ENCODE measurements at places on chromosomes 7 and 10.

DNA sequence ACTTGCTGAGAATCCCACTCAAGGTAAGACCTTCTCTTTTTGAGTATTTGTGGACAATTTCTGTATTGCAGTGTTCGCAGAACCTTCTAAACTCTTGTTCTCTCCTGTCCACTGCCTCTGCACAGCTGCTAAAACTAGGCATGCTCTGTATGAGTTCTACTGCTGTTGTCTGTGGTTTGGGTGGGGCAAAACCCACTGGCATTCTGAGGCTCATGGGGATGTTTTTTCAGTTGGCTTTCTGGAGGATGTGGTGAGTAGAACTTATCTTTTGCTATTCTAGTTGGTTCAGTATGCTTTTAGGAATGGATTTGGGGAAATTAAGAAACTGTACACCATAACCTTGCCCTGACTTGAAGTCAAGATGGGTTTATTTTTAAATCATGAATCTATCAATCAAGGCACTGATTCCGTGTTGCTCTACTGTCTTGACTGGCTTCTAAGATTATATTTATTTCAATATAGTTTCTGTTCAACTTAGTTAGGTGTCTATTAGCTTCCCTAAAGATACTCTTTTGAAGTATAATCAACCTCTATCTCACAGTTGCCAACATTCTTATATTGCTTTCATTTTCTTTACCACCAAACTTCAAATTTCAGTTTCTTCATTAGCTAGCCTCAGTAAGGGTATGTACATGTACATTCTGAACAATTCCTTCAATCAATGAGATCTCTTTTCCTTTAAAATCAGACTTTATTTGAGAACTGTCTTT, 25.0 kb upstream of the C1GALT1 start:
- DNase-seq, result no peak

GRCh38 chr7:82810558-82811259, 352.0 kb downstream of the PCLO start:
- no peak for DNase-seq

DNA sequence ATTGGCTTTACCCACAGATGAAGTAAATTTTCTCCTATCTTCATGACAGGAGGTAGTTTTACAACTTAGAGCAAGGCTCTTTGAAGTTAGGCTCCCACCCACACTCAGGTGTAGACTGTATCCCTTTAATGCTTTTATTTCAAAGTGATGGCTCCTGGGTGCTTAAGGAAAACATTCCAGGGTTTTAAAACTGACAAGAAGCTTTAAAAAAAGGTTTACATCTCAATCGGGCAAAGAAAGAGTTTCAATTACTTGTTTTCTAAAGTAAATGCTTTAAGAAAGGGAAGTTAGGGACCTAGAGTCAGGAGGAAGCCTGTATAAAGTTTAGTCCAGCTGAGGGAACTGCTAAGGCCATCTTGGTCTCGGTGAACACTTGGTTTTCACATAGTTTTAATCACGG, 1153.8 kb upstream of the C7orf33 start:
- DNase-seq, result no peak

DNA sequence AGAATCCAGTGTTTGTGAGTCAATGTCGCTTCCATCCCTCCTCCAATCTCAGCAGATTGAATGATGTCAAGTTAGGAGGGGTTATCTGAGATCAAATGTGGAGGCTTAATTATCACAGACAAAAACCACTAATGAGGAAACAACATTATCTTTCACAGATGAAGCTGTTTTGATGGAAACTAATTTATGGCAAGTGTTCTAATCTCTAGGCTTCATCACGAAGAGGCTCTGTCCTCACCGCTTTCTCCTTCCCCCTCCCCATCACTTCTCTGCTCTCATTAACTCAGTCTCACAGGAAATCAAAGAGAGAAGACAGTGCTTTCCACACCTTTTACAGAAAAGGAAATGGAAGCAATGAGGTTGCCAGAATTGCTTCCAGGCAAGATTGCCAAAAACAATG, 283.7 kb downstream of the BMPER start:
- DNase-seq, result no peak

DNA sequence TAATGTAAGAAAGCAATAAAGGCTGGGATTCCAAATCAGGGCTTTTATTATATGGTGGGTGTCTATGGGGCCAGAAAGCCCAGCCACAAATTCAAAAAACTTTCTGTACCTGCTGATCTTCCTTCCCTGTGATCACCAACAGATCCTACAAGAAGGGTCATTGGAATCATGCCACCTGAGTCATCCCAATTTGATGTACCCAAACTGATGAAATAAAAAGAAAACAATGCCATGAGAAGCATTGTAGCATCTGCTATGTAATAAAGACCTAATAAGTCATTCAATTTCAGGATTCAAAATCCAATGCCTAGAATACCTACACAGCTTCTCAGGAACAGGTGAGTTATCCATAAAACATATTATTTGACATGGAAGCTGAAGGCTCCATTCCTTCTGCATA, 228.8 kb downstream of the DKK1 start:
- DNase-seq, result no peak

GRCh38 chr7:77858278-77858677, 59.7 kb downstream of the PHTF2 start:
- no peak for DNase-seq

DNA sequence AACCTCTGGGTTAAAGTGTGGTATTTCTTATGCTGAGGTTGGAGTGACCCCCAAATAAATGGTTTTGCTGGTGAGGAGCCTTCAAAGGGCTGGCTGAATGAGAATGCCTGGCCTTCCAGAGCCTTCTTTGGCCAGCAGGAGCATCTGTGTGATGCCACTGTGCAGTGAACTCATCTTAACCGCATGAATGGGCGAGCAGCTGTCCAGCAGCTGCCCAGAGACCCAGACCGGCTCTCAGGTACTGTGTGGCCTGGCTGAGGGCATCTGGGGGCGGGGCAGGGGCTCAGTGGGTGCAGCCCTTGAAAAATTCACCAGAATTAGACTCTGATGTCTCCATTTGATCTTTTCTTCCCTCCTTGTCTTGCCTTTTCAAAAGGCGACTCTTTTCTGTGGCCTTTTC, 59.0 kb downstream of the SYPL1 start:
- no peak for DNase-seq

GRCh38 chr7:151940048-151940811, 16.0 kb upstream of the GALNTL5 start:
- no peak for DNase-seq

DNA sequence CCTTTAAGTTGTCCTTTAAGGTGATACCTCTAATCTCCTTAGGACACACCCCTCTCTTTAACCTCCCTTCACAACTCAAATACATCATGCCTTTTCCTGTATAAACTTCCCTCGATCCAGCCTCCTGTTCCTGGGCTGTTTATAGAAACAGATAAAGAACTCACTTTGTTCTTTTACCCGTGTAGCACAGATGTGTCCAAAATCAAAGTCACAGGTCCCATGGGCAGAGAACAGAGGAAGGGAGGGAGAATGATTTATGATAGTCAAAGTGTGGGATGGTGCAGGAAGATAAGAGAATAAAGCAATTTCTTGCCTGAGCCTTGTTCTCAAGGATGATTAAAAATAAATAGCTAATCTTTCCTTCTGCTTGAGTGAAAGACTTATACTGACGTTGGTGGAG, 50.3 kb upstream of the CABCOCO1 start:
- no peak for DNase-seq

DNA sequence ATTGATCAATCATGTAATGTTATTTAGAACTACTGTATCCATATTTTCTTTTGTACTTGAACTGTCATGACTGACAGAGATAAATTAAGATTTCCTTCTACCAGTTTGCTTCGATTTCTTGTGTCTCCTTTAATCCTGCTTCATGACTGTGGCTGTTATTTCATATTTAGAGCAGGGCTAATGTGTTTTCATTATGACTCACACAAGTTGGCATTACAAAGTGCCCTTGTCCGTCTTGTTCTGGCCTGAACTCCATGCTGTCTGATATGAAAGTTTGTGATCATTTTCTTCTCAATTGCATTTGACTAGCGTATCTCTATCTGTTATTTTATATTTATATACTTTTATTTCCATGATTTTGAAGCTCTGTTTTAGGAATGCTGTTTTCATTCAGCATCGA, 344.1 kb upstream of the PRKCQ start:
- no peak for DNase-seq

- no peak for DNase-seq
These were observed 71.5 kb downstream of the LRRC4 start for GRCh38 chr7:127959770-127960169.

- no peak for DNase-seq
These were observed 11.8 kb downstream of the MET start for GRCh38 chr7:116683786-116684185.

DNA sequence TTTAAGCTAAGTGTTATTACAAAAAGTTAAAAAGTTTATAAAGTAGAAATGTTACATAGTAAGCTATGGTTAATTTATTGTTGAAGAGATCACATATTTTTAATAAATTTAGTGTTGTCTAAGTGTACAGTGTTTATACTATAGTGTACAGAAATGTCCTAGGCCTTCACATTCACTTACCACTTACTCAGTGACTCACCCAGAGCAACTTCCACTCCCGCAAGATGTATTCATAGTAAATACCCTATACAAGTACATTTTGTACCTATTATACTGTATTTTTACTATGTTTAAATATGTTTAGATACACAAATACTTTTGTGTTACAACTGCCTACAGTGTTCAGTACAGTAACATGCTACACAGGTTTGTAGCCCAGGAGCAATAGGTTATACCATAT, 69.2 kb downstream of the DNAJC1 start:
- DNase-seq, result no peak

- DNase-seq, result no peak
These were observed 595.0 kb downstream of the ARL4A start for GRCh38 chr7:13282377-13282980.

DNA sequence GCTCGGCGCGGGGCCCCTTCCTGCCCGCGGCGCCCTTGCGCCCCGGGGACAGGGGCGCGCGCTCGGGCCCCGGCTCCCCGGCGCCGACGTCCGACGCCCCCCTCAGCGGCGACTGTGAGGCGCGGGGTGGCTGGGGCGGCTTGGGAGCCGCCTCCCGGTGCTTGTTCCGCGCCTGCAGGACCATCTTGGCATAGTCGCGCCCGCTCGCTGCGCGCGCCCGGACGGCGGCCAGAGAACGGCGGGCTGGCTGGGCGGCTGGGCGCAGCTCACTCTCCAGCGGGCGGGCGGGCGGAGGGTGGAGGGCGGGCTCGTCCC, at the start of gene DPY19L1:
TSS of gene DPY19L1 (minus strand) at position 275 of the 315 bp plus-strand sequence. CDS start at position 184, 91 bp downstream.
- DNase-seq, result no peak

DNA sequence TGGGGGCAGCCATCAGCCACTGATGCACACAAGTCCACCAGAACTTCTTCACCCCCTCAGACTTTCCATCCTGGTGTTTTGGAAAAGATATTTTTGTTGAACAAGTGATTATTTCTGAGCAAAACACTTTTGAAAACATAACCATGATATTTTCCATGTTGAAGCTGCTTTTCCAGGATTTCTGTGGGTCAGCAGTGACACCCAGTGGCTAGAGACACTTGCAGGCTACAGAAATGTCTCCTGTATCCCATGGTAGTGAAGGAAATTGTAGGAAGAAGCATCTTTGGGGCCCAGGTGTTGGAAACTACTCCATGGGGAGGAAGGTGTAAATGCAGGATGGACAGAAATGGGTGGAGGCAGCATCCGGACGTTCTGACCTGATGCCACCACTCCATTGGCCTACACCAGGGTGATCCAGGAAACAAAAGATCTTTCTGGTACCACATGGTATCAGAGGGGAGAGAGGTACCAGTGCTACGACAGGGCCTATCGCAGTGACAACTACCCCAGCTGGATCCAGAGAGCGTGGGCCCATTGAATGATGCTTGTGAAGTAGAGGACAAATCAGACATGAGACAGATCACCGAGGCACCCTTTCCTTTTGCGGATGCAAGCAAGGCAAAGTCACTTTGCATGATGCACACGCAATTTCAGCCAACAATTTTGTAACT, 111.7 kb upstream of the COBL start:
- DNase-seq, result no peak

- DNase-seq, result no peak
These were observed 5.8 kb upstream of the ZNF487 start for GRCh38 chr10:43430926-43431663.

DNA sequence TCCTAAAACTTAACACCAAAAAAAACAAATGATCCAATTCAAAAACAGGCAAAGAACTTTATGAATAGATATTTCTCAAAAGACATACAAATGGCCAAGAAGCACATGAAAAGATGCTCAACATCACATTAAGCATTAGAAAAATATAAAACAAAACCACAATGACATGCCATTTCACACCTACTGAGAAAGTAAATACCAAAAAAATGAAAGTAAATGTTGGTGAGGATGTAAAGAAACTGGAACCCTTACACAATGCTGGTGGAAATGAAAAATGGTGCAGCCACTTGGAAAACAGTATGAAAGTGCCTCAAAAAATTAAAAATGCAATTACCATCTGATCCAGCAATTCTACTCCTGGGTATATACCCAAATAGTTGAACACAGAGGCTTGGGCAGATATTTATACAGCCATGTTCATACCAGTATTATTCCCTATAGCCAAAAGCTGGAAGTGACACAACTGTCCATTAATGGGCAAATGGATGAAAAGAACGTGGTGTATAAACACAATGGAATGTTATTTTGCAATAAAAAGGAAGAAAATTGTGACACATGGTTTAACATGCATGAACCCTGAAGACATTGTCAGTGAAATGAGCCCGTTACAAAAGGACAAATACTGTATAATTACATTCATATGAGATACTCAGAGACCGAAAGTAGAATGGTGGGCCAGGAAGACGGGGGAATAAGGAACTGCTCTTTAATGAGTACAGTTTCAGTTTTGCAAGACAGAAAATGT, 89.0 kb downstream of the JMJD1C start:
- no peak for DNase-seq

- DNase-seq, result no peak
These were observed 65.4 kb downstream of the MYO3A start for GRCh38 chr10:25999295-25999981.

GRCh38 chr7:3215624-3216585, 85.1 kb upstream of the SDK1 start:
- DNase-seq, result no peak

DNA sequence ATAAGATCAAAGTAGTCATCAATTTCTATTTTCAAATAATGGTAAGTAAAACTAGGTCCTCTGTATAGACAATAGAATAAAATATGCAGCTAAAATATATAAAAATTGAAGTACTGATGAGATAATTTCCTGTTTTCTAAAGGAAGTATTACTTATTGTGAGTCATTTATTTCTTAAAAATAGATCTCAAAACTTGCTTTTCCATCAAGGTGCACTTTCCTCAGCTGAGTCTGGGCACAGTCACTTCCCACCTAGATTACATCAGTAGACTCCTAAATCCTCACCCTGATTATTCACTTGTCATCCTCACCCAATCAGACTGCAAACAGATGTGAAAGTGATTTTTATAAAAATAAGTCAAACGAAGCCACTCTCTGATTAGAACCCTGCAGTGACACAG, 211.5 kb downstream of the POM121L12 start:
- DNase-seq, result no peak
